ENCODE measurements at places on chromosomes 7 and 10.
A peak's percentile ranks its signal among the peaks of the same experiment; 100 is the strongest.

DNA sequence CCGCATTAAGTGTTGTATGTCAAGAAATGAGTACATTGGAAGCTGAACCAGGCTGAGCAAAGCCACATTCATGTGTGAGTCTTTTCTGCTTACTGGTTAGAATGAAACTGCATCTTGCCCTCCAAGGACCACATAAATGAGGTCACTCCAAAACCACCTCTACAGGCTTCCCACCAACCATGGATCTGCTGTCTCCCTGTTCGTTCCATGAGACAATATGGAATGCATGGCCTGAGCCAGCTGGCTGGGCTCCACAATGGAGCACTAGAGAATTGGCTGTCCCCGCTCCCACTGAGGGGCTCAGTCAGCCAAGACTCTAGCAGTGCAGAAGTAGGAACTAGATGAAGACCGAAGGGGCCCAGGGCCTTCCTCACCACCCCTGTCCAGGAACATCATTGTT is 120.8 kb downstream of the TNS3 start:
- peak; percentile 64 for DNase-seq

DNA sequence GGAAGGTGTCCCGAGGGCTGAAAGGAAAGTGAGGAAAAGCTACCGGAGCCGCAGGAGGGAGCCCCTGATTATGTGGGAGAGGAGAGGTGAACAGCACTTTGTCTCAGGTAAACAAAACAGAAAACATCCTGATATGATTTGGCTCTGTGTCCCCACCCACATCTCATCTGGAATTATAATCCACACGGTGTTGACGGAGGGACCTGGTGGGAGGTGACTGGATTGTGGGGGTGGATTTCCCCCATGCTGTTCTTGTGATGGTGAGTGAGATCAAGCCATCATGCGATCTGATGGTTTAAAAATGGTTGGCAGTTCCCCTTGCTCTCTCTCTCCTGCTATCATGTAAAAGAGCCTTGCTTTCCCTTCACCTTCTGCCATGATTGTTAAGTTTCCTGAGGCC is 3.0 kb downstream of the POLD2 start:
- DNase-seq: no peak

DNA sequence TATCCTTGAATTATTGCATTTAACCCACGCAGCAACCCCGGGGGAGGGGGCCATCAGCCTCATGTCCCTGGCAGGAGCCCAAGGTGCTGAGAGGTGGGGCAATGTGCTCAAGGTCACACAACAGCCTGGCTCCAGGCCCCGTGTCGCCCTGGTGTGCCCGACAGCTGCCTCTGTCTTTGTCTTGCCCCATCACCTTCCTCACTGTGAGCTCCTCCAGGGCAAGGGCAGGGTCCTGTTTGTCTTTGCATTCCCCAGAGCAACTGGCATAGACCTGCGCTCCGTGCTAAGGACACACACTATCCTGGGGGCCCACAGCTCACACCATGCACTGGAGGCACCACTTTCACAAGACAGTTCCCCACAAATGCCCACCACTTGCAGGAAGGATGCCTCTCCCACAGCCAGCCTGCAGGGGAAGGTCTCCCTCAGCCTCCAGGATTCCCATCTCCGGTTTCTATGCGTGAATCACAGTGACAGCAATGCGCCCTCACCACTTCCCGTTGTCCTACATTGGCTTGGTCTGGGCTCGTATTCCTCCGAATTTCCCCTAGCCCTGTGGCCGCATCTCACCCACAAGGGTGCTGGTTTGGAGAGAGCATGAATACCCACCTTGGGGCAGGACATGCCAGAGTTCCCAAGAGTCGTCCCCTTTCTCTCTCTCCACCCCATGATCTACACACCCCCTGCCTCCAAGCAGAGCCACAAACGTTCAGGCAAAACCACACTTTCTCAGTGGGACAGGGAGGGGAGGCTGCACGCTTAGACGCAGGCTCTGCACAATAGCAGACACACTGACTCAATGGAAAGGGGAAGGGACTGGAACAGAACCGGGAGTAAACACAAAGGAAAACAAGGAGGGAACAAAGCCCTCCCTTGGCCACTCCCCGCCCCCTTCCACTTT is 10.3 kb downstream of the ITPRIP start:
- DNase-seq: peak; percentile 87

DNA sequence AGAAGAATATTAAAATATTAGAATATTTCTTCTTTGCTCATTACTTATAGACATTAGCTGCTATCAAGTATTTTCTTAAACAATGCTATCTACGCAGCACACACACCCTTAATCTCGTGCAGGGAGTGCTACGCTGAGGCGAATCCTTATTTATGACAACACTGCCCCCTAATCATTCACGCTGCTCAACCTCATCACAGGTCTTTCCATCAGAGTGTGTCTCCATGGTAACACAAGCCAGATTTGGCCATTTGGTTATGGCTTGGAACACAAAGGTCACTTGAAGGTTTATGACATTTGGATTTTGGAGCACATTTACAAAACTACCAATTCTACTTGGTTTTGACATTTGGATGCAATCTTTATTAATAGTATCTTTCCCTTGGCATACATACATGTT is 45.4 kb upstream of the MYO3A start:
- DNase-seq: no peak

- no peak for DNase-seq
Measured at GRCh38 chr7:115410434-115410820, 488.5 kb downstream of the MDFIC start.

All from fibroblast of pulmonary artery (primary cell).